ENCODE measurements at places on chromosomes 6 and 20.

- no peak for DNase-seq
Measured at GRCh38 chr6:23754197-23754596, 371.8 kb upstream of the NRSN1 start.

DNA sequence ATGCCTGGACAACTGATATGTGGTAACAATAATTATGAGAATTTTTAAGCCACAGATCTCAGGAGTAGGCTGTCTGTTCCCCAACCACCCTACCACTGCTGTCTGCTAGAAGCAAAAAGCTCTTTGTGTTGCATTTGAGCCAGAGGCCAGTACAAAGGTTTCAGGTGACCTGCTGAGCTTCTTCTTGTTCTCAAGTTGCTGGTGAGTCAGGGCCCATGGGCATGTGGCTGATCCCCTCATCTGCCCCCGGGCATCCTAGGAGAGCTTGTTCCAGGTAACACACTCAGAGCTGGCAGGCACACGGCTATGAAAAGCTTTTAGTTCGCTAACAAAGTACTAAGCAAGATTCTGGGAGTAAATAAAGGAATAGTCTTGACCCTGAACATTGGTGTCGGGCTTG lies 285.3 kb downstream of the CDC5L start:
- DNase-seq = no peak

DNA sequence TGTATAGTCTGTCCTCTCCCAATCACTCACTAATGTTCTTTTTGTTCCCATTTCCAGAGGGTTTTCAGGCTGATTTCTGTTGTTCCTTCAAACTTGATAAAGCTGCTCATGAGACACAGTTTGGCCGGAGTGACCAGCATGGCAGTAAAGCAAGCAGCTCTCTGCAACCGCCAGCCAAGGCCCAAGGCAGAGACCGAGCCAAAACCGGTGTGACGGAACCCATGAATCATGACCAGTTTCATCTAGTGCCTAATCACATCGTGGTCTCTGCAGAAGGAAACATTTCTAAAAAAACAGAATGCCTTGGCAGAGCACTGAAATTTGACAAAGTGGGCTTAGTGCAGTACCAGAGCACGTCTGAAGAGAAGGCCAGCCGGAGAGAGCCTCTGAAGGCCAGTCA lies 14.8 kb upstream of the RPL7L1 start:
- DNase-seq = no peak

DNA sequence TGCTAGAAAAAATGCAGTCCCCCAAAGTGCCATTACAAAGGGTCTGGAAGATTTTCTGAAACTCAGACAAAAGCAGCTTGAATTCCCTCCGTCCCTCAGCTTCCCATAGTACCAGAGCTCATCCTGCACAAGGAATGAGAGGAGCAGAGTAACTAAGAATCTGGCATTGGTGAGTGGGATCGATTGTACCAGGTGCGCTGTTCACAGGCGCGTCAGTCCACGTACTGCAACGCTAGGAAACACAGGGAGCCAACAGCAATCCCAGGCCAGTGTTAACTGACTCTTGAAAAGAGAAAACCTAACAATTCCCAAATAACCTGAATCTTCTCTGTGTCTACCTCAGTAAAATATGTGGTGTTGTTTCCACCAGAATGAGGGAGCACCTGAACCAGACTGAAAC lies 77.9 kb downstream of the GCNT2 start:
- DNase-seq = no peak

- DNase-seq = no peak
Measured at GRCh38 chr6:126848119-126848518, 270.4 kb upstream of the RSPO3 start.

GRCh38 chr20:23445596-23446217 lies 6.2 kb downstream of the CSTL1 start:
- no peak for DNase-seq

DNA sequence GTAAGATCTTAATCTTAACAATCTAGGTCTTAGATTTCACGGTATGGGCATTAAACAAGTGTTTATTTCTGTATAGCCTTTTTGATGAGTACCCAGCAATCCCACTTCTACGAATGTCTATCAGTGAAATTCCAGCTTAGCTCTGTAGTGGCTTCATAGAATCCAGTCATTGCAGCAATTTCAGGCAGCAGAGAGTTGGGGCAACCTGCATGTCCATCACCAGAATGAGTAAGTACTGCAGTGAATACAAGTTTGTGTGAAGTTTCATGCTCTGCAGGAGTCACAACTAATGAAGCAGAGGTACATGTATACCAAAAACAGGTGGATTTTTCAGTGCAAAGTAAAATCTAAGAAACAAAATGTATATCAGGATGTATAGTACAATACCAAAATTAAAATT lies 151.7 kb downstream of the OR2B2 start:
- no peak for DNase-seq

- no peak for DNase-seq
Measured at GRCh38 chr20:24880356-24880755, 68.7 kb upstream of the CST7 start.

GRCh38 chr20:8616792-8617191 lies 452.1 kb upstream of the PLCB4 start:
- DNase-seq = no peak

DNA sequence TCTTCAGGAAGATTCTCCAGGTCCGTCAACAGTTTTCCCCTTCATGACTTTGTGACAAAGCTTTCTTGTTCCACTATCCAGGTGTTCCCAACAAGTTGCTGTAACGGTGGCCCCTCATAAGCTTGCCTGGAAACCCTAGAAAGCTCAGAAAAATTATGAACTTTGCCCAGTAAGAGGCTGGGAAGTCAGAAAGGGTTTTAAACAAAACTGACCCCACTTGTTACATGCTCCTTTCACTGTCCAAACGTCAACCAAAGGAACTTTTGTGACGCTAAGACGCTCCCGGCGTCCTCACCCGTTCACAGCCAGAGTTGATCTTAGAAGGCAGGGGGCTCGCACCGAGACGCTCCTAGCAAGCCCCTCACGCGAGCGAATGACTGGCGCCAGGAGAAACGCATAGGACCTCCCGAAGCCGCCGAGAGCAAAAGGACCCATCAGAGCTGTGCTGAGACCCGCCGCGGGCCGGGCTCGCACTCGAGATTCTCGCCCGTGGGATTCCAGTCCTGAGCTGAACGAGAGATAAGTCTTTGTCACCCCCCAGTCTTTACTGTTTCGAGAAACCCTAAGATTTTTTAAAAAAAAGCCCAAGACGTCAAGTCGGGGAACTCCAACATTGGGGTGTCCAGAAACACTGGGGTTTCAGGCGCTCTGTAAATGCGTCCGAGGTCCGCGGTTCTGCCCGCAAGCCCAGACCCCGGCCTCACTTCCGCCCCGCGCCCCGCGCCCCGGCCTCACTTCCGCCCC lies 544 bp upstream of the ACAT2 start:
- DNase-seq = no peak

DNA sequence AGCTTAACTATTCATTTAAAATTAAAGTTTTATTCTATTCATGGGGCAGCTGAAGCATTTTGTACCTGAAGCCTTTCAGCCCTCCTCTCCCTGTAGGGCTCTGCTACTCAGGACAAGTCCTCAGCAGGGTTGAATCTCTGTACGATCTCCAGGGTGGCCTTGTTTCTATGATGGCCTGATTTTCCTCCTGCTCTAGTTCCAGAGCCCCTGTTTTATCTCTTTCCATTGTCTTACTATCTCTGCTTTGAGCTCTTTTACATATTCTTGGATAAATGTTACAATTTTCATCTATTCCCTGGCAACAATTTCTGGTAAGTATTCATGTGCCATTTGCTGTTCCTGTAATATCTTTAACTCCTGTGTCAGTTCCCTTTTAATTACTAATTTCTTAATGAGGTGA lies 19.8 kb upstream of the MYL9 start:
- no peak for DNase-seq

DNA sequence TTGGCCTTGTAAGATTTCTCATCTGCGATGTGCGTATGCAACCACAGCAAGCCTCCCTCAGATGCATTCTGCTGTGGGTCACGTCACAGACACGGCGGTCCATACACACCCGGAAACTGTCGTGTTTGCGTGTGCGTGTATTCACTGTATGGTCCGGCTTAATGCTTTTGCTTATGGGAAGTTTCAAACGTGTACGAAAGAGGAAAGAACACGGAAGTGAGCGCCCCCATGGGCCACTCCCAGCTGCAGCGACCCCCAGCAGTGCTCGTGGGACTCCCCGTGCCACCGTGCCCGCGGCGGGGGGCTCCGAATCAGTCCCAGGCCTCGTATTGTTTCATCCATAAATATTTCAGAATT lies 10.2 kb downstream of the DLL1 start:
- DNase-seq = no peak

- no peak for DNase-seq
Measured at GRCh38 chr20:36482044-36482473, 59.3 kb upstream of the MYL9 start.

- no peak for DNase-seq
Measured at GRCh38 chr6:50843842-50844241, 25.2 kb downstream of the TFAP2B start.

GRCh38 chr6:14176429-14176828 lies 58.9 kb downstream of the CD83 start:
- no peak for DNase-seq

DNA sequence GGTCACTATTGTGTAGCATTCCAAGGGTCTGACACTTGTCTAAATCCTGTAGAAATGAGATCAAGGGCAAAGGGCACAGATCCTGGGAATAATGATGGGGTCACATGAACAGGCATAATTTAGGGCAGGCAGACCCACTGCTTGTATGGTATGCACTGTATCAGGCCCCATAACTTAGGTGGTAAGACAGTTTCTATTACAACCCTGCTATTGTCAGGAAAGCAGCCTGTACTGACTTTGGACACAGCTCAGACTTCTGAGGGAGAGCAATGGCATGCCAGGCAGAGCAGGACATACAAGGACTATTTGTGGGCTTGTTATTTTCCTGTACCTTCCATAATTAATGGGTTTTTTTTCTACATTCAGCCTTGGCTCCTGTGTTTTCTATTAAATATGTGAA lies 286.8 kb downstream of the PKHD1 start:
- no peak for DNase-seq

GRCh38 chr6:170037541-170038250 lies 253.2 kb downstream of the DLL1 start:
- no peak for DNase-seq

DNA sequence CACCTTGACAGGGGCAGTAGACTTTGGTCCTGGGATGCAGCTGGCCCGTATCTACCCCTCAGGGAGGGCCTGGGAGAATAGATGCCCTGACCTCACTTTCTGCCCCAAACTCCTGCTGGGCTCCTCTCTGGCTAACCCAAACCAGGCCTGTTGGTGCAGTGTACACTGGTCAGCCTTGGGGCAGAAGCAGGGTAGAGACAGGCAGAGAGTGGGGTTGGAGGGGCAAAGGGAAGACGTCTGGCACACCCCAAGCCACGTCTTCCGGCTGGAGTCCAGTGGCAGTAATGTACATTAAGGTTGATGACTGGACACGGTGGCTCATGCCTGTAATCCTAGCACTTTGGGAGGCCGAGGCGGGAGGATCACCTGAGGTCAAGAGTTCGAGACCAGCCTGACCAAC lies 9.3 kb downstream of the DDR1 start:
- no peak for DNase-seq

- no peak for DNase-seq
Measured at GRCh38 chr20:54013471-54013870, 56.9 kb downstream of the BCAS1 start.

- no peak for DNase-seq
Measured at GRCh38 chr6:140360651-140361050, 986.2 kb upstream of the CITED2 start.

DNA sequence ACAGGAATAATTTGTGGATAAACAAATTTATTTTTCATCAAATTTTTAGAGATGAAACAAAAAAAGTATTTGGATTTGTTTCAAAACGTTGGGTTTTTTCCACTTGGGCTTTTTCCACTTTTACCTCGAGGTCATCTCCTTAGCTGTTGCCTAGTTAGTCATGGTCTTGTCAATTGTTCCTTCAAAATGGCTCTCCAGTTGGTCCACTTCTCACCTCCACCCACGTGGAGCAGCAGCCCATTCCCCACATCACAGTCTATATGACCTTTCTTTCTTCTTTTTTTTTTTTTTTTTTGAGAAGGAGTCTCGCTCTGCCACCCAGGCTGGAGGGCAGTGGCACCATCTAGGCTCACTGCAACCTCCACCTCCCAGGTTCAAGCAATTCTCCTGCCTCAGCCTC lies 6.7 kb upstream of the SLC4A11 start:
- DNase-seq = no peak

GRCh38 chr6:75077701-75078100 lies 128.2 kb downstream of the COL12A1 start:
- DNase-seq = no peak

DNA sequence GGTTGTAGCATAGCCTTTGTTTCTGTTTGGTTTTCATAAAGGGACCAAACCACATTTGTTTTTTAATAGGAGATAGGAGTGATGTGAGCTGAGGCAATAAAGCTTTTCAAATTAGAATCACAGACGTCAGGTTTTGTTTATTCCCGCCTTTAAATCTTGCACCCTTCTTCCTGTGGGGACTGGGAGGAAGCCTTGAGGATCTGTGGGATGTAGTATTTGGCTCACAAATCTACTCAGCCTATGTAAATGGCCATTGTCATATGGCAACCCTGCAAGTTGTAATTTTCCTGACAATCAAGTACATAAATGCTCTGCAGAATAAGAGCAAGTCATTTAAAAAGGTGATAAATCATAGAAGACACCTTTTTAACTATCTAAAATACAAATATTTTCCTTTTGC lies 110.4 kb downstream of the ADGRG6 start:
- no peak for DNase-seq

DNA sequence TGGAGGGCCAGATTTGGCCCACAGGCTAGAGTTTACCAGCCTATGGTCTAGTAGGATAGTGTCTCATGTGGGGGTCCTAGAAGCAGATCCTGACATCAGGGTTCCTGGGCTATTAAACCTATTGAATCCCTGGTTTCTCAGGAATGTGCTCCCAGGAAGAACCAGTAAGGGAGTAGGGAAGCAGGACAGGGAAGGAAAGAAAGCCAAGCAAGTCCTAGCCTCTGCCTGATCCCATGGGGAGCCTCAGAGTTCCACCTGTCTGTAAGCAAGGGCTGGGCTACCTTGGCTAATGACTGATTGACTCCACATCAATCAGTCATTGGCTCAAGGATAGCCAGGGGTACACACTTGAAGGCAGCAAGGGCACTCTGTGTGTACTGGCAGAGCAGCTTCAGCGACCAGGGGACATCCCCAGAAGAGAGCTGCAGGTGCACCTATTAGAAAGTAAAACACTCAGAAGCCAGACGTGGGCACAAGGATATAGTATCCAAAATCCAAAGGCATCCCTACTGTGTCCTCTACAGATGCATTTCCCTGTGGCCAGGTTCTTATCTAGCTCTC lies 309.5 kb downstream of the TSHZ2 start:
- no peak for DNase-seq

DNA sequence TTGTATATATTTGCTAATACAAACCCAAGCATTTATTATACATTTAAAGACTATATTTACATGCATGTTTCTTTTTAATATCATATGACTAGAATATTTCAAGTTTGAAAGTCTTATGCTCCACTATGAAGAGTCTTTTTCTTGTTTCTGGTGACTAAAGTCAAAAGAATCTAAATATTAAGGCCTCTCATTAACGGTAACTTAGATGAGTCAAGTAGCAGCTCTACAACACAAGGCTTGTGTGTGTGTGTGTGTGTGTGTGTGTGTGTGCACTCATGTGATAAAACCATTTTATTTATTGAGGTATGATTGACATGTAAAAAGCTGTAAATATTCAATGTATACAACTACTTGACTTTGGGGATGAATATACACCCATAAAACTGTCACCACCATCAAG lies 275.6 kb downstream of the TFAP2B start:
- DNase-seq = no peak
